T follicular helper cell (primary cell): ENCODE measurements at places on chromosomes 13 and 19.
A peak's percentile ranks its signal among the peaks of the same experiment; 100 is the strongest.

- DNase-seq: no peak
Measured at GRCh38 chr19:9883231-9883758, 48.2 kb downstream of the PIN1 start.

DNA sequence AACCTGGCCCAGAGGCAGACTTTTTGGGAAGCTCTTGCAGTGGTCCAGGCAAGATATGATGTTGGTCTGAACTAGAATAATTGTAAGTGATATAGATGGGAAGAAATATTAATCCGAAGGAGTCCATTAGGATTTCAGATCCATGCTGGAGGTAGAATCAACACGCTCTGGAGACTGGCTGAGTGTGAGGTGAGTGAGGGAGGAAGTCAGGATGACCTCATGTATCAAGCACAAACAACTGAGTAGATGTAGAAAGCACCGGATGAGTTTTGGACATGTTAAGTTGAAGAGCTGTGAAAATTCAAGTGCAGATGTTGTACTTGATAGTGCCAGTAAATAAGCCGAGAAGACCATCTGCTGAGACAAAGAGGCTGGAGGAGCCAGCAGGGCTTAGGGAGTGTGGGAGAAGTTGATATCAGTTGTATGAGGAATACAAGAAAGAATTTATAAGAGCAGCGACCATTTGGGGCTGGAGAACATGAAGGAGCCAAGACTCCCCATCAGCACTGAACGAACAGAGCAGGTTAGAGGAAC lies 5.3 kb upstream of the CNMD start:
- DNase-seq: no peak

DNA sequence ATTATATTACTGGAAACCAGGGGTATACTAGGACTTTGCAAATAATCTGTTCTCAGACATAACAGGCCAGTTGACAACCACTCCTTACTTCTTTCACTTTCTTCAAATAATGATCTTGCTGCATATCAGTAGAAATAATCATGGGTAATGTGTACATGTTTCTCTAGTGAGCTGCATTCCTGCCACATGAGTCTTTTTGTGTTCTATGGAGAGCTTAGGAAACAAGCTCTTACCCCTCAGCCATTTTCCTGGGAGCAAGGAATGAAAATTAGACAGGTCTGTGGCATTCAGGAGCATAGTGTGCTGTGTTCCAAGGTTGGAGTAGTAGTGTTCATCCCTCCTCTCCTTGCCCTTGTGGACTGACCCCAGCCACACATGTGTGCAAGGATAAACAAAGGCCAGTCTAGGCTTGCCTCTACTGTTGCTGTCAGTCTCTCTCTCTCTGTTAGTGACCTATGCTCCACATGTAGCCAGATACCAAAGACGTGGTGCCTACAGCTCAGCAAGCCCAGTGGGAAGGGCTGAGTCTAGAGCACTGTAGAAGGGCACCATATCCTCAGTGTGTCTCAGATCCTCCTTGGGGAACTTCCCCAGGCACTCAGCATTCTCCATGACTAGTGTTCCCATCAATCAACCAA lies 11.5 kb upstream of the OXGR1 start:
- no peak for DNase-seq

DNA sequence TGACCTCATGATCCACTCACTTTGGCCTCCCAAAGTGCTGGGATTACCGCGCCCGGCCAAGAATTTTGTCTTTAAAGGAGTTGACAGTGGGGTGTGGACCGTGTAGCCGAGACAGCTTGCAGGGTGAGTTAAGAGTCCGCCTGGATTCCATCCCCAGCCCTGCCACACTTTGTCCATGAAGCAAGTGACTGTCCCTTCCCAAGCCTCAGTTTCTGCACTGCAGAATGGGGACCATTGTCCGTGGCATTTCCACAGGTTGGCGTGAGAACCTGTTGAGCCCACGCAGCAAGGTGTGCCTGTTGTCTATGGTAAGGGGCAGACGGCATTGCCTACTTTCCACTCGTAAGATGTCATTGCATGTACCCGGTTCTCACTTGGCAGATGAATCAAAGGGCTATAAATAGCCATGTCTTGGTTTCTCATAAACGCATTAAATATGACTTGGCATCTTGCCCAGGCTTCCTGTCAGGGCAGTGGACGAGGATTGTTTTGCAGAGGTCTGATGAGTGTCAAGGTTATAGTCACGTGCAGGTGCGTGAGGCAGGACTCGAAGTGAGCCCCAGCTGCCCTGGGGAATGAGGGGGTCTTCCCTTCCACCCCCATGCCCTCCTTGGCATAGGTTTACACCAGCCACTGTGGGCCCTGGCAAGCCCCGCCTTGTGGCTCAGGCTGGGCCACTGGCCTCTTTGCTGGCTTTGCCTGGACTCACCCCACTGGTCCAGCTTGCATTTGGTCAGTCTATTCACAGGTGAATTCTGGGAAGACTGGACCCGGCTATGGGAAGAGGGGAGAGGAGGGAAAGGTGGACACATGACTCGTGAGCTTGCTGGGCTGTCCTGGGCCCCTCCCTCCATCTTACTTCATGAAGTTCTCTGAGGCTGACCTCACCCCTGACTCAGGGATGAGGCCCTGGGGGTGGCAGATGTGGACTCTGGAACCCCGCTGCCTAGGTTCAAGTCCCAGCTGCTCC lies 14.6 kb downstream of the FAM187B start:
- DNase-seq: peak; percentile 72

DNA sequence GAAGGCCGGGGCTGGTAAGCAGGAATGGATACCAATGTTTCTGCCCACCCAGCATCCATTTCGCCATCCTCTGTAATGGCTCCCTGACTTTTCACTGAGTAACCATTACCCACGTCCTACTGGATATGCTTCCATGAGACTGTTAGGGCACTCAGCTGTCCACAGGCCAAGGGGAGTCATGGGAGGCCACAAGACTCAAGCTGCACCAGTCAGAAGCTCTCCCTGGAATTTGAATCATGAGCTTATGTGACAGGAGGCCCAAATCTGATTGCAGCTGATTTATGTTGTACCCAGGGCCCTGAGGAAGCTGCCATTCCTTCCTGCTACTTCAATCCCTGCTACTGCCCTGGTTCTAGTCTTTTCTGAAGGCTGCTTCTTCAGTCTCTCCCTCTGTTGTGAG lies 28.3 kb downstream of the DEDD2 start:
- DNase-seq: no peak

DNA sequence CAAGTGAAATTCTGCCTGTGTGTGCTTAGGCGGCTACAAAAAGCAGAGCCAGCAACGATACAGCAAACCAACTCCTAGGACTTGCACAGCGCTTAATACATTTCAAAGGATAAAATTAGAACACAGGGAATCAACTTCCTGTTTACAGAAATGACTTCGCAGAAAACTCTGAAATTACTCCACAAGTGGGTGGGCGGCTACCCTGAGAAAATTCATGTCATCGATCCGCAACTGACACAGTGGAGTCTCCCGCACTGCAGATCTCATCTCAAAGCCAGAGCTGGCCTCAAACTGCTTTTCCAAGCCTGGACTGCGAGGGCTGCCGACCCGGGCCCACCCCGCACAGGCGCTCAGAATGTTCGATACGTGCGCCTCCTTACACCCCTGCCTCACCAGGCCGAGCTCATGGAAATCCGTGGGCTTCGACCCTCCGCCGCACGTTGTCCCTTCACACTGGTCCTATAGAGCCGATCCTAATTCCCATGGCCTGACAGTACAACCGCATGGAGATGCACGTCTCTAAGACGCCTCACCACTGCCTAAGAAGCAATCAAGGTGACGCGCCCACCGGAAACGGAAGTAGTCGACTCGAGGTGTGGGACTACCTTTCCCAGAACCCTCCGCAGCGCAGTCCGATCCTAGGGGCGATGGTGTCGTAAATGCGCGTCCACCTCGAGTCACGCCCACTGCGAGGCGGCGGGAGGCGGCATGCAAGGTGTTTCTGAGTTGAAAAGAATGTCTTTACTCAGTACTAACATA lies at the start of gene ZNF229:
Gene ZNF229 (minus strand): TSS at position 557 of the 759 bp plus-strand sequence. CDS start 5,625 bp downstream, outside the sequence.
- DNase-seq: peak; percentile 43

DNA sequence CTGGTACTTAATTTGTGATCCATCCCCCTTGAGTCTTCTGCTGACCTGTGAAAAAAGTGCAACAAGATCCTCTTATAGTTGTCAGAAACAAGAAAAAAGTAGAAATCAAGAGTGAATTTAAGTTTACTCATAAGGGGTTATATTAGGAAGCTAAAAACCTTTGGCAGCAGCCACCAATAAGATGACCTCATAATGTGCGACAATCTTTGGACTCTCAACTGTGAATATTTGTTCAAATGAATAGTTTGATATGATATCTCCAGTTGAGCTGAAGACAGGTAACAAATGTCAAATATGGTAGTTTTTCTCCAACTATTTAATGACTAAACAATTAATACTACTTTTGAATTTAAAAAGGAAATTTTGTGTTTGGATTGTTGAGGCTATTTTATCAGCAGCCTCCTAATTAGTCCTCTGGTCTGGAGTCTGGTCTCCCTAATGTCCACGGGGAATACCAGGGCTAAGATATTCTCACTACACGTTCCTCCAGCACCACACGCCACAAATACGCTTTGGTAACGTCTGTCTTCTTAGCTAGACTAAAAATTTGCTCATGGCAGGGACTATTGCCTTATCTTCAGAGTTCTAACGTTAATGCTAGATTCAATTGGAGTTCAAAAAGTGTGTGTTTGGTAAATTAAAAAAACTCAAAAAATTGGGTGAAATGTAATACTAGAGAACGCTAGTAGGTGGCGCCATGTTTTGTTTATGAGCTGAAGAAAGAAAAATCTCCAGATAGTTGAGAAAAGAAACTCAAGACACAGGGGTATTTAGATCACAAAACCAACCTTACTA lies 51.0 kb upstream of the PDX1 start:
- DNase-seq: no peak

DNA sequence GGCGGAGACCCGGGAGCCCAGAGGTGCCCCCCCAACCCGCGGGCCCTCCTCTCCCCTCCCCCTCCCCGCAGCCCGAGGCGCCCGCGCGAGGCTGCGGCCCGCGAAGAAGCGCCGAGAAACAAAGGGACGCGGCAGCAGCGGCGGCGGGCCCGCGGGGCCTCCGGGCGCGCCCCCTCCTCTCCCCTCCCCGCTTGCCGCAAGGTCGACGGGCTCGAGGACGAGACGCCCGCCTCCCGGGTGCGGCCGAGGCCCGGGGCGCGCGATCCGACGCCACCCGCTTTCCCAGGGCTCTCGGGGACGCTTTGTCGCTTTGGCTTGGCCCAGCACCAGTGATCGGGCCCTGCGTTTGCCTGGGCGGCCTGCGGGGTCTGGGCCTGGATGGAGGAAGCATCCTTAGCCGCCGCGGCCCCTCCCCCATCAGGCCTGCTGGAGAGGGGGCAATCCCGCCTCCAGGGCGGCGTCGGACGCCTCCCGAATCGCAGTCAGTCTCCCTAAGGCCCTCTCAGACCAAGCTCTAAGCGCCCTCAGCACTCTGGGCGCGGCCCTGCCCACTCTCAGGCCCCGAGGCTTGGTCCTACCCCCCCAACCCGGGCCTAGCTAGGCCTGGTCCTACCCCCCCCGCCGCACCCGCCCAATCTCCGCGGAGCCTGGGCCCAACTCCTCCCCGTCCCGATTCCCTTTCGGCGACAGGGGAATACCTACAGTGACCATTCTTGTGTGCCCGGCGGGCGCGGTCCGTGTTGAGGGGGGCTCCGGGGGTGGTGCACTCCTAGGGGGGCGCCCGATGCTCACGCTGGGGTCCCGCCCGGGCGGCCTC lies 740 bp downstream of the ELAVL3 start:
- no peak for DNase-seq
